ENCODE measurements at places on chromosomes 3 and 15. TPM values are rescaled to one million over a fixed set of nuclear protein-coding genes. Genes with fewer than 3 reads are reported as not detected.

Gene COL7A1
- total RNA-seq, result 107 TPM

Gene PCOLCE2
- total RNA-seq, result 13.8 TPM

Gene RARB
- total RNA-seq, result 7.1 TPM

Gene TBC1D21
- total RNA-seq, result not detected
